ENCODE measurements at places on chromosomes 7 and 10.
A peak's percentile ranks its signal among the peaks of the same experiment; 100 is the strongest.

- DNase-seq: no peak
Observed at GRCh38 chr7:151282111-151282510, 33.6 kb upstream of the SMARCD3 start.

GRCh38 chr7:13800694-13801448 is 188.6 kb downstream of the ETV1 start:
- DNase-seq: peak; percentile 14

DNA sequence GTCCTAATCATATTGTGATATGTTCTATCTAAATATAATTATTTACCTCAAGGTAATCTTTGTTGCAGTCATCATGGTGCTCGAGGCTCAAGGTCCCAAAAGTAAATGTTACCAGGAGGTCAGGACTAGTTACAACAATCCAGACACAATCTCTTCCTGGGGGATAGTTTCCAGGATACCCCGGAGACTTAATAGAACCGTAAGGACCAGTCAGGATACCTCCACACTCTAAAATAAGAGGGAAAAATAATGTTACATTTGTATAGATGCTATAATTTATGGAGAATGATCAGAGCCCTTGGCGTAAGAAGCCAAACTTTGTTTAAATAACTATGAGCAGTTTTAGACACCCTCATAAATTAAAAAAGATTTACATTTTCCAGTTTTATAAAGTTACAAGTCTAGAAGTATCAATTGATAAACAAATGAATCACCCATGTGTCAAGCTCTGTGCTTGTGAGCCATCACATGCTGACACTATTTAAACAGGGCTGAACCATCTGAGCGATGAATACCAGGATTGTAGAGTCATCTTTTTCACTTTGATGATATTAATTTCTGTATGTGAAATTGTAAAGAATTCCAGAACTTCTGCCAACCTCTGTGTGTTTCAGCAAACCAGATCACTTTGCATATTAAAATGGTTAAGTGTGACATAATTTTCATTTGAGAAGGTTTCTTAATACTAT is 41.3 kb downstream of the CUBN start:
- DNase-seq: no peak

DNA sequence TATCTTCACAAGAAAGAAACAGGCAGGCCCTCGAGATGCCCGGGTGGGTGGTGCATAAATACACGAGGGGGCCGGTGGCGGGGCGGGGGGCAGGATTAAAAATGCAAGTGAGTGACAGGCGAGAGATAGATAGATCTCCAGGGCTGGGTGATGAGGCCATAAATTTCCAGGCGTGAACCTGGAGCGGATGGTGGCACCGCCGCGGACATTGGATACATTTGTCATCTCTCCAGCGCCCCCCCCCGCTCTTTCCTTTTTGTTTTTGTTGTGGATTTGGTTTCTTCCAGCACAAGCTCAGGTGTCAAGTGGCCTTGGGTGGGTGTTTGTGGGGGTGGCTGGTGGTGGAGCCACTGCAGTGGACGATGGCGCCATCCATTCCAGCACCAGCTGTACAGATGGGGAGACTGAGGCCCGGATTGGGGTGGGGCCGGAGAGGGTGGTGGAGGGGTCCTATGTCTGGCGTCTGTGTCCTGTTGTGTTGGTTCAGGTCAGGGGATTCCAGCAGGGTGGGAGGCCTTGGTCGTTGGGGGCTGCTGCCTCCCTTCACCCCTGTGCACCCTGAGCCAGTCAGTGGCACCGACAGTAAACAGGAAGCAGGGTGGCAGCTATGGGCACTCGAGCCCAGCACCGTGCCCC is 2.9 kb downstream of the ELFN1 start:
- no peak for DNase-seq

- no peak for DNase-seq
Observed at GRCh38 chr7:84159435-84159834, 35.2 kb downstream of the SEMA3A start.
